ENCODE measurements at places on chromosomes 6 and 20.

- no peak for DNase-seq
Measured at GRCh38 chr6:45626087-45626891, 248.6 kb upstream of the SUPT3H start.

DNA sequence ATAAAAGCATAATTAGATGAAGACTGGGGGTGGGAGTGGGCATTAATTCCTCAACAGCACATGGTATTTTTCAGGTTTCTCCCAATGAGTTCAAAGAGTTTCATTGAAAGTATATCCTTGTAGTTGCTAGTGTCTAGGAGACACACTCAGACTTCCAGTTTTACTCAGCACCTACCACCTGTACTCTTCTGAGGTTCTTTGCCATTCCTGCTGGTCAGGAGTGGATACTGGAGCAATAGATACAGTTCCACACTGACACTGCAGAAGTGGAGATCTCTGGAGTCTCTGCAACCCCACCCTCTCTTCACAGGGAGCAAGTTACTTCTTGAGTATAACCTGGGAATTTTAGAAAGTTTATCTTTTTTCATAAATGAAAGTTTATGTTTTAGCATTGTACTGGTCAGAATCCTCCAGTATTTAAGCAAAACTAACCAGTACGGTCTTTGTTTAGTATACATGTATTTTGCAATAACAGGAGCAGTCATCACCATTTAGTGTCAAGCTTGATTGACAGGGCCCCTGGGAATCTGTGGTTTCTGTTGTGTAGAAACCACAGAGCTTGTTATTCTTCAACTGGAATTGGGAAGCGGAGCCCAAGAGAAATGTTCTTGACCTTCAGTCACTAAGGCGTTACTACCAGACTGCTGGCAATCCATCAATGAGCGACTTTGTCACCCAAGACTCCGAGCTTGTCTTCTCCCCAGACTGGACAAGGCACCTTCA, 148.1 kb downstream of the ZDHHC14 start:
- no peak for DNase-seq

DNA sequence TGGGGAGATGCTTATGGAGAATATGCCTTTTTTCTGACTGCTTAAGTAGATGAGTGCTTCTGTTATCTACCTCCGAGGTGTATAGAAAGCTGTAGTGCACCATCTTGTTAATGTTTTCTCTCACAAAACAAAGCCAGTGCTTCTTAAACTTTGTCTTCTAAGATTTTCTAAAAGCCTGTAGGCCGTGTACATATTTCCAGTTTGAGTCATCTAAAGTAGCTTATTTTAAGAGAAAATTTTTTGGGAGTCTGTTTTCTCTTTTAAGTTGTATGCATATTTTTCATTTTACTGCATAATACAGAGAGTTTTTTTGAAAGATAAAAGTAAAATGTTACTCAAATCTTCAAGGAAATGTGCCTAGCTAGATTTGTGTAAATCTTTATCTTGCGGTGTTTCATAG, 151.7 kb downstream of the GRIK2 start:
- no peak for DNase-seq

- no peak for DNase-seq
Measured at GRCh38 chr6:63643862-63644261, 8.3 kb downstream of the PHF3 start.

DNA sequence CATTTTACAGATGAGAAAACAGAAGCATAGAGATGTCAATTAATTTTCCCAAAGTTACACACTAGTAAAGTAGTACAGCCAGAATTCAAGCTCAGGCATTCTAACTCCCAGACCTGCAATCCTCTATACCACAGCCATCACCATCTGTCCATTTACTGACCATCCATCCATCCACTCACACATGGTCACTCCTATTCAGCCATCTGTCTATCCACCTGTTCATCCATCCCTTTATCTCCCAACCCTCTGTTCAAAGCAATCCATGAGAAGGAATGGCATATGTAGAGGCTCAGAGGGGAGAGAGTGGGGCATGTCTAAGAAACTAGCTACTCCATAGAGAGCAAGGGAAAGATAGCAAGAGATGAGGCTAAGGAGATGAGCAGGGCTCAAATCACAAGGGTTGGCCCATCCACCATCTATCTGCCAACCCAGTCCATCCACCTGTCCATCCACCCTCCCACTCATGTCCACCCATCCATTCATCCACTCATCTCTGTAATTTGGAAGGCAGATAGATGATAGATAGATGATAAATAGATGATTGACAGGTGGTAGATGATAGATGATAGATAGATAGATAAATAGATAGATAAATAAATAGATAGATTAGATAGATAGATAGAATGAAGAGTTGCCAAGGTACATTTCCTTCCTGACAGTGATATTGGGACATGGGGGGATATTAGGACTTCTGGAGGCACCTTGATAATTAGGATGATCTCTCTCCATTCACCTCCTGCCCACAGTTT, 12.2 kb upstream of the C6orf132 start:
- DNase-seq = no peak

Measured in lower lobe of right lung (tissue), 2 donors.